ENCODE measurements at places on chromosomes 4 and X. TPM values are rescaled to one million over a fixed set of nuclear protein-coding genes. Genes with fewer than 3 reads are reported as not detected.

PAGE4 gene
- polyA plus RNA-seq, result not detected

ATP2B3 gene
- not detected for polyA plus RNA-seq

TAPT1 gene
- 11.5 TPM for polyA plus RNA-seq

HPGDS gene
- not detected for polyA plus RNA-seq

ZDHHC15 gene
- not detected for polyA plus RNA-seq

FRMD7 gene
- polyA plus RNA-seq, result not detected

ESX1 gene
- not detected for polyA plus RNA-seq

AMTN gene
- not detected for polyA plus RNA-seq

SLC6A14 gene
- not detected for polyA plus RNA-seq

MXRA5 gene
- polyA plus RNA-seq, result 25.9 TPM

CT45A2 gene
- polyA plus RNA-seq, result not detected

TMSB15C gene
- polyA plus RNA-seq, result 4.4 TPM

APBB2 gene
- 52.7 TPM for polyA plus RNA-seq

TSPAN5 gene
- 146 TPM for polyA plus RNA-seq

KIT gene
- 0.07 TPM for polyA plus RNA-seq

Measured in AG04450 (cell line).